ENCODE measurements at places on chromosomes 2 and 18. TPM values are rescaled to one million over a fixed set of nuclear protein-coding genes. Genes with fewer than 3 reads are reported as not detected.

Gene ANKRD29
- not detected for total RNA-seq

Gene TUBA3E
- not detected for total RNA-seq

Gene CXCR2
- total RNA-seq = 0.47 TPM

Gene SPEG
- not detected for total RNA-seq

Gene FOXD4L1
- 0.31 TPM for total RNA-seq

Gene VIL1
- 0.10 TPM for total RNA-seq

Gene REEP1
- total RNA-seq = not detected

Gene NCL
- total RNA-seq = 802 TPM

Gene PSMA8
- total RNA-seq = 0.31 TPM

Gene ATP6V1B1
- 6.5 TPM for total RNA-seq

Gene SERPINB11
- total RNA-seq = not detected

Gene SULT1C3
- not detected for total RNA-seq

Gene HJURP
- 35.6 TPM for total RNA-seq

Gene AMER3
- not detected for total RNA-seq

Gene DOK6
- total RNA-seq = not detected

Gene MYOM1
- total RNA-seq = 0.88 TPM

Gene ALPP
- total RNA-seq = not detected

Gene DSG4
- not detected for total RNA-seq

Gene COL4A4
- 0.62 TPM for total RNA-seq

Gene GULP1
- not detected for total RNA-seq

Gene STK36
- total RNA-seq = 13.5 TPM

Gene SKOR2
- total RNA-seq = not detected

Gene UGT1A6
- not detected for total RNA-seq

Gene EN1
- total RNA-seq = not detected

Gene PDCD1
- 0.89 TPM for total RNA-seq

Gene ZNF892
- total RNA-seq = 4.1 TPM

Gene RAB27B
- 1.6 TPM for total RNA-seq

Gene MFSD2B
- 0.75 TPM for total RNA-seq

Gene AAK1
- total RNA-seq = 97.1 TPM

Gene EEF1B2
- 472 TPM for total RNA-seq

Gene BIN1
- 18.0 TPM for total RNA-seq

Gene FAM228B
- 13.7 TPM for total RNA-seq

Gene ZBTB7C
- not detected for total RNA-seq

Gene TBR1
- total RNA-seq = 0.05 TPM

Gene CYRIA
- 13.3 TPM for total RNA-seq

Gene CCBE1
- total RNA-seq = not detected

Gene HOXD12
- not detected for total RNA-seq

Gene SLC40A1
- 0.10 TPM for total RNA-seq

Gene DNAJC5G
- not detected for total RNA-seq

Gene IL36B
- total RNA-seq = not detected

Gene C2orf66
- 1.3 TPM for total RNA-seq

Gene CDH19
- not detected for total RNA-seq

Gene ANKRD30BL
- not detected for total RNA-seq

Gene TCF7L1
- total RNA-seq = 0.14 TPM

Gene COL3A1
- total RNA-seq = not detected

Gene MC5R
- not detected for total RNA-seq

All from natural killer cell treated with Interleukin-12 subunit alpha and Interleukin-12 subunit beta and Interleukin-15 and Interleukin-18, amount 100 ng/mL, for 72 hours (primary cell).